ENCODE measurements at places on chromosomes 12 and 14. TPM values are rescaled to one million over a fixed set of nuclear protein-coding genes. Genes with fewer than 3 reads are reported as not detected.

CEP170B gene
- 26.4 TPM for total RNA-seq

GPATCH2L gene
- 142 TPM for total RNA-seq

SLC6A13 gene
- total RNA-seq: not detected

SIX4 gene
- total RNA-seq: 35.7 TPM

ZBTB42 gene
- 4.2 TPM for total RNA-seq

GDF3 gene
- total RNA-seq: not detected

POTEG gene
- not detected for total RNA-seq

HCAR3 gene
- 0.44 TPM for total RNA-seq

LRCOL1 gene
- total RNA-seq: not detected

NOXRED1 gene
- 2.1 TPM for total RNA-seq

TAS2R14 gene
- 1.8 TPM for total RNA-seq

HVCN1 gene
- 3.4 TPM for total RNA-seq

- no peak for DNase-seq
Observed at GRCh38 chr12:124097701-124098100, 124.7 kb downstream of the ZNF664 start.

DNA sequence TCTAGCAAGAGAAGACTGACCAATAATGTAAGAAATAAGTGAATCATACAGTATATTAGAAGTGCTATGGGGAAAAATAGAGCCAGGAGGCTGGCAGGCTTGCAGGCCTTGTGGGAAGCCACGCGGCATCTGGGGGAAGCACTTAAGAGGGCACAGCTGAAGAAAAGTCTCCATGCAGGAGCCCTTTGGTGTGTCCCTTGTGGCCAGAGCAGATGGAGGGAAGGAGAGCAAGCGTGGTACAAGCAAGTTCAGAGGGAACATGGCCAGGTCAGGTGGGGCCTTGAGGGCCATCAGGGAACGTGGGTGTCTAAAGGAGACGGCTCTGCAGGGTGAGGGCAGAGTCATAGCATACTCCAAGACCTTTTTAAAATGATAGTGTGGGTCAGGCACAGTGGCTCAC, 51.7 kb downstream of the LRRC74A start:
- DNase-seq: no peak

GRCh38 chr14:106069804-106070625, 543.6 kb downstream of the TMEM121 start:
- no peak for DNase-seq

GRCh38 chr12:27467641-27468040, 21.1 kb downstream of the SMCO2 start:
- no peak for DNase-seq

DNA sequence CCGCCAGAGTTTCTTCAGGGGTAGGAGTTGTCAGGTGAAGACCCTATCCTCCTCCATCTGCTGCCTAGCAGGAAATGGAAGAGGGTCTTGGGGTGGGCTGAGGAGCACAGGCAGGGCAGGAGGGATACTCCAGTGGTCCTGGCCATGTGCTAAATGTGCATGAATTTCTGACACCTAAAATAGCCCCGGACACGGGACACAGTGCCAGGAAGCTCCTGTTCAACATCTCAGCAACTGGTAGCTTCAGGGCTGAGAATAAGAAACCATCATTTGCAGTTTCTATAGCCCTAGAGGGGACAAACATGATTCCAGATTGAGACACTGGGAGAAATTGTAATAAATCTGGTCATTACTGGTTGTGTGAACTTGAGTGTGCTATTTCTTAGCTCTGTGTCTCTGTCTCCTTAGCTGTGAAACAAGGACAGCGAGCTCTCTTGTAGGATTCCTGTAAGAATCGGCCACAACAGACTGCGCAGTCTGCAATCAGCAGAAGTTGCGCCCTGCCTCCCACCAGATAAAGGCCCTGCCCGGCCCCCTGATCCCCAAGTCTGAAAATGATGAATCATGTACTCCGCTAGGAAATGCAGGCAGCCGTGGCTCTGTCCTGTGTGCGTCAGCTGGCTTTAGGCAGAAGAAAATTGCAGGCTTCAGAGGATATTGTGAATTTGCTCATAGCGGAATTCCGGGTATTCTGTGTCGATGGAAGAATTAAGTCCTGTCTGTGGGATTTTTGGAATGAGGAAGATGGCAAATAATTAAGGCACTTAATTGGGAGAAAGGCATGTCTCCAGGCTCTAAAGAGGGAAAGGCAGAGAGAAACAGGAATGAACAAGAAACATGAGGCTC, 35.2 kb upstream of the MEG3 start:
- DNase-seq: no peak

DNA sequence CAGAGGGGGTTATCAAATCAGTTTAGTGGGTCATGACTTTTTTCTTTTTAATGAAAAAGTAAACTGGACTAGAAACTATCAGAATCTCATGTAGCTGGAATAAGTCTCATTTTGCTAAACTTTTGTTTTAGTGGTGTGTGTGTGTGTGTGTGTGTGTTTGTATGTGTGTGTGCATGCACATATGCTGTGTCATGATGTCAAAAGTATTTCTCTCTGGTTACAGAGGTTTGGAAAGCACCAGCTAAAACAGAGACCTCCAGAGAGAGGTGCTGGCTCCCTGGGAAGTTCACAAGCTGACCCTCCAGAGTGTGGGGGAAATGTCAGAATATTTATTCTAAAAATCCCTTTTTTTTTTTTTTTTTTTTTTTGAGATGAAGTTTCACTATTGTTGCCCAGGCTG, 114.7 kb downstream of the LGMN start:
- no peak for DNase-seq

DNA sequence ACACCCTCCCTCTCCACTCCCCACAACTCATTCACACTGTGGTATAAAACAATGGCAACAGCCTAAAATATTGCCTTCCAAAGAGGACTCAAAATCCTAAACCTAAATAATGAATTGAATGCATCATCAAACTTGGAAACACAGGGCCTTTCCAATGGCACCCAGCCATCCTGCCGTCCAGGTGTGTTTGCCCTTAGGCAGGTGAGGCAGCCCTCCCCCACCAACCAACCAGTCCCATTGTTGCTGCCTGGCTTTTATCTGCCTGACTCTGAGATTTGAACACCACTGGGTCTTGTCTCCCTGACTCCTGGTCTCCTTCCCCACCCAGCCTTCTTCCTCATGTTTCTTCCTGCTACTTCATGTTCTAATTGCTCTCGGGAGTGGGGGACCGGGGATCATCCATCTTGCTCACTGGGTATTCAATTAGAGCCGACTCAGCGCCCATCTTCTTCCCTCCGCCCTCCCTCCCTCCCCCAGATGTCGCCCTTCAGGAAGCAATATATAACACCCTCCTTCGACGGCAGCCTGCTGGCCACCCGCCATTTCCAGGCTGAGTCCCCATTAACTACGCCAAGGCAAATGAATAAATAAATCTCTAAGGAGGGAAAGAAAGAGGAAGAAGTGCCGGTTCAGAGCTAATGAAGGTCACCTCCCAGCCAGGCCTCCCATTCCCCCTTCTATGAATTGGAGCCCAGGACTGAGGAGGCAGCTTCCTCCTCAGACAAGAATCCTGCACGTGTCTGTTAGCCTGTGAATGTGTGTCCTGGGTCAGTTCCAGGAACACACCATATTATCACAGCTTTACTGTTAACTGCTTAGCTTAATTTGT, 36.3 kb upstream of the NTF3 start:
- DNase-seq: no peak

DNA sequence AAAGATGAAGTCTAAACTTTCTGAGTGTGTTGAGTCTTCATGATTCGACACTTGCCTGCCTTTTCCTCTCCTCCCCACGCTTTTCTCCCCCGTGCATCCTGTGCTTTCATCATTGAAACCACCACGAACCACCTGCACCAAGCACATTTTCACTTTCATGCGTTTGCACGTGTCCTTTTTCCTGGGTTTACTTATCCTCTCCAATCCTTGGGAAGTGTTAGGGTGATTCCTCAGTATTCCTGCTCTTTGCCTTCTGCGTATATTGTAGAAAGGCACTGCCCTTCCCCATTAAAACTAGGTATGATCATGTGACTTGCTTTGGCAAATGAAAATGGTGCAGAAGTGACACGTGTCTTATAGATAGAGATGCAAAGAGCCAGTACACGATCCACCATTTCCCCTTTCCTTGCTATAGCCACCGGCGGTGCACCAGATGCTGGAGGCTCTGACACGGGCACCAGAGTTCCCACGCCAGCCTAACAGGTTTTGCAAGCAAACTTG, 106.6 kb downstream of the BRMS1L start:
- DNase-seq: no peak

- no peak for DNase-seq
Observed at GRCh38 chr12:122749569-122750332, 2.9 kb upstream of the DENR start.

- DNase-seq: no peak
Observed at GRCh38 chr12:41264281-41264680, 76.2 kb downstream of the PDZRN4 start.

GRCh38 chr12:30357766-30358490, 337.7 kb downstream of the IPO8 start:
- no peak for DNase-seq

GRCh38 chr12:31605531-31605930, 14.6 kb upstream of the DENND5B start:
- no peak for DNase-seq

- DNase-seq: no peak
Observed at GRCh38 chr14:89684139-89684538, 267.1 kb upstream of the FOXN3 start.

DNA sequence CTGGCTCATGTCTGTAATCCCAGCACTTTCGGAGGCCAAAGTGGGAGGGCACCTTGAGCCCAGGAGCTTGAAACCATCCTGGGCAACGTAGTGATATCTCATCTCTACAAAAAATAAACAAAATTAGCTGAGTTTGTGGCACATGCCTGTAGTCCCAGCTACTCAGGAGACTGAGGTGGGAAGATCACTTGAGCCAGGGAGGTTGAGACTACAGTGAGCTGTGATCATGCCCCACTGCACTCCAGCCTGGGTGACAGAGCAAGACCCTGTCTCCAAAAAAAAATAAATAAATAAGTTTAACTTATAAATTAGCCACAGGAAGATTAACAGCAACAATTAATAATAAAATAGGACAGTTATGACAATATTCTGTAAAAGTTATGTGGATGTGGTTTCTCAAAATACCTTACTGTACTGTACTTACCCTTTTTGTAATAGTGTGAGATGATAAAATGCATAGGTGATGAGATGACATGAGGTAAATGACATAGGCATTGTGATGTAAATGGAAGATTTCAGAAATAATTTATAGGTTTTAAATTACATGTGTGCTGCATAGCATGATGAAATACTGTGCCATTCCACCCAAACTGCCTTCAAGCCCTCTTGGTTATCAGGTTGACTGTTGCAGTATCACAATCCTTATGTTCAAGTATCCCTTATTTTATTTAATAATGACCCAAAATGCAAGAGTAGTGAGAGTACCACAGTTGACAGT, 22.0 kb downstream of the USP15 start:
- DNase-seq: no peak

- no peak for DNase-seq
Observed at GRCh38 chr14:64463195-64463594, 2.1 kb upstream of the AKAP5 start.

DNA sequence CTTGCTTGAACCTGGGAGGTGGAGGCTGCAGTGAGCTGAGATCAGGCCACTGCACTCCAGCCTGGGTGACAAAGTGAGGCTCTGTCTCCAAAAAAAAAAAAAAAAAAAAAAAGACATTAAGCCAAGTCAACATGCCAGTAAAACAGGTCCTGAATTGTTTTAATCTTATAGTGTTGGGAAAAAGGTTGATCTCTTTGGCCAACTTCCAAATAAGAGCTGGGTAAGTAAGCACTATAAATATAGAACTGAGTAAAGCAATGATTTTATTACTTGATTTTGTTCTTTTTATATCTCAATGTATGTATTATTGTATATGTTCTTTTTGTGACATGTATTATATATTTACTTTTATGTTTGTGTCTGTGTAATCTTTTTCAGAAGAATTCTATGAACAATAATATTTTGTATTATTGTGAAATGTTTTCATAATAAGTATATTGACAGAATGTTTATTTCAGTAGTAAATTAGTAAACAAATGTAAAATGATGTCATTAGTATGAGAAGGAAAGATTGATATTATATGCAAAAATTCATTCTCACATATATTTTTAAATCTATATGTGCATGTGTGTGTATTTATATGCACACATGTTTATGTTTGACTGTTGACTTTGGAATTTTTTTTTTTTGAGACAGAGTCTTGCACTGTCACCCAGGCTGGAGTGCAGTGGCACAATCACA, 9.6 kb upstream of the AKAP6 start:
- peak; percentile 2 for DNase-seq

- DNase-seq: no peak
Observed at GRCh38 chr14:49598189-49598484, 603 bp upstream of the LRR1 start.

- DNase-seq: no peak
Observed at GRCh38 chr14:53547593-53547992, 394.5 kb upstream of the DDHD1 start.

DNA sequence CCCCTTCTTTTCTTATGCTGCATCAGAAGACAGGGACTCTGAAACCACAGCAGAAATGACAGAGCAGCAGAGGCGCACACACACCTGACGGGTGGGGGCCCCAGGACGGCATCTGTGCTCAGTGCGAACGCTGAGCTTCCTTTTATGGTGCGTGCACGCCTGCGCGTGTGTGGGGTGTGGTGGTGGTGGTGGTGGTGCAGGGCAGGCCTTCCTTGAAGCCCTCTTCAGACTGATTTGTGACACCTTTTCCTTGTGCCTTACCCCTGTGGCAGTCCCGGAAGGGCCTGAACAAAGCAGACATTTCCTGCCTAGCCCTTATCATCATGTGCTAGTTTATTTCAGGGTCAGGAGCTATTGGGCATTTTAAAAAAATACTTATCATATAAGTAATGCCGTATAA, 75.7 kb downstream of the TSPAN9 start:
- no peak for DNase-seq

DNA sequence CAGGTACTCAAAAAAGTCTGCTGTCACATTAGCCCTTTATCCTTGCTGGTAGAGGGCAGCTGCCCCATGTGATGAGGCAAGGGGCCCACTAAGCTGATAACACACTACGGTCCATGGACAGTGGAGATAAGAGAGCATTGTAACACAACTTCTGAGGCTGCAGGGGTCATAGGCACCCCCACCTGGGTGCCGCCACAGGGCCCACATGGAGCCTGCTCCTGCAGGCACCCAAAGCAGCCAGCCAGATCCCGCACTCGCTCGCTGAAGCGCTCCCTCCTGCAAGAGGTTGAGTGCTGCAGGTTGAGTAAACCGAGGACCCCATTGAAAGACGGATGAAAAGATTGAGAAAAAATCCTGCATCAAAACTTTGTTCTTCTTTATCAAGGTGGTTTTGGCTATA, 566.3 kb upstream of the NOVA1 start:
- no peak for DNase-seq

- no peak for DNase-seq
Observed at GRCh38 chr12:129001826-129002225, 148.5 kb downstream of the GLT1D1 start.

- no peak for DNase-seq
Observed at GRCh38 chr12:24630446-24630845, 318.5 kb downstream of the BCAT1 start.

GRCh38 chr12:117580718-117581062, 219.3 kb upstream of the NOS1 start:
- no peak for DNase-seq

GRCh38 chr14:32434880-32435279, 105.8 kb downstream of the AKAP6 start:
- no peak for DNase-seq

Data from PC-9 (cell line).